GM23338 (cell line): ENCODE measurements at places on chromosomes 1 and 21. TPM values are rescaled to one million over a fixed set of nuclear protein-coding genes. Genes with fewer than 3 reads are reported as not detected.

The KIF21B gene
- 26.6 and 34.3 TPM in 2 replicates for total RNA-seq

The KCNJ9 gene
- total RNA-seq, result 0.08 and 0.24 TPM in 2 replicates

DNA sequence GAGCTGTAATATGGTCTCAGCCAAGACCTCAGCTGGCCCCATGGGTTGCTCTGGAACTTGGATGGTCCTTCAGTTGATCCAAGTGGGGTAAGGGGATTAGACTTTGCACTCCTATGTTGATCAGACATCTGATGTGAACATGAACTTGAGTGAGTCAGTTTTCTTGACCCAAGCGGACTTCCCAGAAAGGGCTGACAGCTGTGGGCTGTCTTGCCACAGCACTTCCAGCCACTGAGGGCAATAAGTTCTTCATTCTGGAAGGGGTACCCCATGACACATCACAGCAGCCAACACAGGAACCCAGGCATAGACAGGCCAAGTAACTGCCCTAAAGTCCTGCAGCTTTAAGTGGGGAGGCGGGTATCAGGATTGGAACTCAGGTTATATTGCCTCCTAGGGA is 93.9 kb upstream of the USP24 start:
- H3K4me1 ChIP-seq, result no peaks in the 10 kb centered on the region
- no peak overlapping the region for H3K27ac ChIP-seq
- H3K4me3 ChIP-seq, result no peak overlapping the region
- no peaks in the 10 kb centered on the region for H3K36me3 ChIP-seq

GRCh38 chr1:183487674-183488442 is 15.6 kb downstream of the SMG7 start:
- no peaks in the 10 kb centered on the region for H3K36me3 ChIP-seq
- H3K4me1 ChIP-seq, result peaks cover 17% of the 10 kb centered on the region
- no peak overlapping the region for H3K4me3 ChIP-seq
- H3K27me3 ChIP-seq, result no peaks in the 10 kb centered on the region

GRCh38 chr1:214549604-214550003 is 1.8 kb downstream of the PTPN14 start:
- no peaks in the 10 kb centered on the region for H3K27me3 ChIP-seq
- no peak for DNase-seq
- no peak overlapping the region for H3K27ac ChIP-seq
- no peaks in the 10 kb centered on the region for H3K36me3 ChIP-seq
- H3K4me1 ChIP-seq, result peaks cover 57% of the 10 kb centered on the region
